ENCODE measurements at places on chromosomes 16 and 17. TPM values are rescaled to one million over a fixed set of nuclear protein-coding genes. Genes with fewer than 3 reads are reported as not detected.

Gene HBA1
- total RNA-seq: 1,023 TPM

GRCh38 chr17:82716203-82717010, at the start of gene FN3KRP:
FN3KRP (plus strand) TSS chr17:82716706; CDS start chr17:82716756, 50 bp downstream.
- DNase-seq: peak; percentile 100

Gene CLEC19A
- total RNA-seq: 0.27 TPM

DNA sequence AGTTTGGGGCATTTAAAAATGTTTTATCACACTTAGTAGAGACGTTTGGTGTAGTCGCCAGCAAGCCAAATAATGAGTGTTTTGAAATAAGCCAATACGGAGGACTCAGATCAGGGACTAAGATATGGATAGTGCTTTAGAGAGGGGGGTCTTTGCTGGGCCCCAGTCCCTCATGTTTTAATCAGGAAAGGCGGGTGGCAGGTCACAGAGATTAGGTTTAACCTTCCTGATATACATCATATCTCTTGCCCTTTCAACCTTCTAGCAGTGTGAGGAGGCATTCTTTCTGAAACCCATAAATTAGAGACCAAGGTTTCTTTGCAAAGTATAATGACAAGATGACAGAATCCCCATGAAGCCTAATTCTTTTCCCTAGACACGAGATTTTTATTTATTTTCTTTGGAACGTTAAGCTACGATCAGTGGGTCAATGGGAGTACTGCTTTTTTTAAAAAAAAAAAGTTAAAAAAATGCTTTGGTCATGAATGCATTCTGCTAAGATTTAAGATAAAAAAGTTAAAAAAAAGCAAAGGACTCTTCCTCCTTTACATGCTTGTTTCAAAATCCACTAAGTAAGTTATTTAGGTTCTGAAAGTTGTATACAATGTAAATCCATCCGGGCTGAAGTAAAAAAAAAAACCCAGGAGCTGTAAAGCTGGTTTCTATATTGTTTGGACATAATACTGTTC, 572.1 kb upstream of the SALL1 start:
- no peak for DNase-seq

Gene SMCR8
- 11.5 TPM for total RNA-seq

Gene SLC6A2
- 2.4 TPM for total RNA-seq

- DNase-seq: no peak
Observed at GRCh38 chr16:82658796-82659195, 32.0 kb downstream of the CDH13 start.

Gene C17orf50
- not detected for total RNA-seq

Gene SHISA6
- total RNA-seq: 29.5 TPM

GRCh38 chr16:77220427-77220826, 21.2 kb downstream of the SYCE1L start:
- DNase-seq: no peak

Gene MCRIP2
- total RNA-seq: 6.0 TPM

Gene TBC1D26
- total RNA-seq: 0.54 TPM

Gene TBC1D3C
- not detected for total RNA-seq

All from cerebellum (tissue), 4 donors.